ENCODE measurements at places on chromosomes 5 and 9. TPM values are rescaled to one million over a fixed set of nuclear protein-coding genes. Genes with fewer than 3 reads are reported as not detected.

Gene SGCD
- not detected for total RNA-seq

Gene FAM169A
- total RNA-seq = 17.1 TPM

DNA sequence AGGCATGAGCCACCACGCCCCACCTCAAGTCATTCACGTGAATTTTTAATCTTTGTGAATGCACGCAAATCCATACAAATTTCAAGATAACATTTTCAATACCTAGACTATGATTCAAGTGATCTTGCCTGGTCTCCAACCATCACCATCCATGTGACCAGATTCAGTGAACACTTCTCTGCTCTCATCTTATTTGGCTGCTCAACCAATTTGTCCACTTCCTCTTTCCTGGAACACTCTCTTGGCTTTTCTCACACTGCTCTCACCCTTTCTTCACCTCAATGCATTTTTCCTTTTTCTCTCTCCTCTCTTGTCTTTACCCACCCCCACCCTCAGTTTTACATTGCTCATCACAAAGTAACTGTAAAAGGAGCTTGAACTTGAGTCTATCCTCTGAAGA is 354.7 kb upstream of the KIF2A start:
- H3K4me3 ChIP-seq = no peak overlapping the region
- no peak overlapping the region for H3K27ac ChIP-seq
- H3K27me3 ChIP-seq = no peaks in the 10 kb centered on the region
- H3K36me3 ChIP-seq = no peaks in the 10 kb centered on the region

DNA sequence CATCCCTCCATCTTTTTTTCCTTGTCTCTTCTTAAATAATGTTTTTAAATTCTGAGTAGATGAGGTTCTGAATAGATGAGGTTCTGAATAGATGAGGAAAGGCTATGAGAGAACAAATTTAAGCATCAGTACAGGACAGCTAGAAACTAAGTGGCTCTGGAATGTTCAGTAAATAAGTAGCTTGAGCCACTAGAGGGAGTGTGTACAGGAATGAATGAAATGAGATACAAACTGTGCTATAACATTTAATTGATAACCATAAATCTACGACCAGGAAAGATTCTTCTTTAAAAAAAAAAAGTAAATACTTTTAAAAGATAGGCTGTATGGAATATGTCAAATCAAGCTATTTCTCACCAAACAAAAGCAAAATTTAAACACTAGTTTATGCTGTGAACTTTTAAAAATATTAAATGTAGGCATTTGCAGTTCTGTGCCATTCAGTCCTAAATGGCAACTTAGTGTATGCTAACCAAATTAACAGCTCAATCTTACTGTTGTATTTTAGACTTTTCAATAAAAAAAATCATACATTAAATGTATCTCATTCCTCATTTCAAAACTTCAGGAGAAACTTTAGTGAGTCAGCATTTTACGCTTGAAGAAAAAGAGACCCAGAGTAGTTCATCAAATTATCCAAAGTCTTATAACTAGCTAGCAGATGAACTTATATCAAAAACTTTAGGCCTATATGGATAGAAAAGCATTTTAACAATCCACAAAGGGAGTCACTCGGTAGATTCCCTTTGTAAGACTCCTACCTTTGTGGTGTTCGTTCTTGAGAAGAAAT is 70.4 kb upstream of the SNX2 start:
- H3K36me3 ChIP-seq = no peaks in the 10 kb centered on the region
- H3K4me3 ChIP-seq = no peak overlapping the region
- H3K27ac ChIP-seq = no peak overlapping the region
